Heart right ventricle (tissue), 16 donors: ENCODE measurements at places on chromosomes 7 and 10.

DNA sequence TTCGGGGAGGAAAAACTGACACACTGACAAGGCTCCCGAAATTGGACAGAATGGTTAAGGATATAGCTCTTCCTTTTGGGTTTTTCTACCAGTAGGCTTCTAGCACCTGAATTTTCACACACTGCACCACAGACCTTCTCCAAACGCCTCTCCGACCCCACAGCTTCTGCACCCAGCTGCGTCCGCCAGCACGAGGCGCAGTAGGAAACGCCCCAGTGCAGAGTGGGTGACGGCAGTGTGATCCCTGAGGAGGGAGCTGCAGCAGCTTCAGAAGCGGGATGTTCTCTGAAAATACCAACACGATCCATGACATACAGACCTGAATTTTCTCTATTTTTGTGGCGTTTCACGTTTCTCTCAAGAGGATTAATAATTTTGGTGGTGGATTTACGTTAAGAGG is 25.9 kb downstream of the HSPB1 start:
- no peak for DNase-seq

- no peak for DNase-seq
These were observed 17.6 kb upstream of the ELOVL3 start for GRCh38 chr10:102208311-102209035.

DNA sequence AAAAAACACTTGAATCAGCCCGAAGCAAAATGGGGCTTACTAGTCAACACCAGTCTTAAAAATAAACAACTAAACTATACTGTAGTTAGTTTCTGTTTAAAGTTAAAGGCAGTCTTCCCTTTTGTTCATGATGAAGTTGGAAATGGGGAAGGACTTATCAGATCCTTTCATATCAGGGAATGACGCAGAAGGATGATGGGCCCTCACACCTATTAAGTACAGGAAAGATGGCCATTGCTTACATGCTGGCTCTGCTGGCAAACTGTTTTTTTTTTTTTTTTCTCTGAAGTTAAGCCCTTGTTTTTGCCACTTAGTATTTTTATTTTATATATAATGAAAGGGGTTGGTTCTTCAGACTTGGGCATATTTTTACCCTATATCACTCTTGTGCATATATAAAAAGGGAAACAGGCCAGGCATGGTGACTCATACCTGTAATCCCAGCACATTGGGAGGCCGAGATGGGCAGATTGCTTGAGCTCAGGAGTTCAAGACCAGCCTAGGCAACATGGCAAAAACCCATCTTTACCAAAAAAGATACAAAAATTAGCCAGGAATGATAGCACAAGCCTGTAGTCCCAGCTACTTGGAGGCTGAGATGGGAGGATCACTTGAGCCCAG is 16.6 kb upstream of the NRBF2 start:
- no peak for DNase-seq

DNA sequence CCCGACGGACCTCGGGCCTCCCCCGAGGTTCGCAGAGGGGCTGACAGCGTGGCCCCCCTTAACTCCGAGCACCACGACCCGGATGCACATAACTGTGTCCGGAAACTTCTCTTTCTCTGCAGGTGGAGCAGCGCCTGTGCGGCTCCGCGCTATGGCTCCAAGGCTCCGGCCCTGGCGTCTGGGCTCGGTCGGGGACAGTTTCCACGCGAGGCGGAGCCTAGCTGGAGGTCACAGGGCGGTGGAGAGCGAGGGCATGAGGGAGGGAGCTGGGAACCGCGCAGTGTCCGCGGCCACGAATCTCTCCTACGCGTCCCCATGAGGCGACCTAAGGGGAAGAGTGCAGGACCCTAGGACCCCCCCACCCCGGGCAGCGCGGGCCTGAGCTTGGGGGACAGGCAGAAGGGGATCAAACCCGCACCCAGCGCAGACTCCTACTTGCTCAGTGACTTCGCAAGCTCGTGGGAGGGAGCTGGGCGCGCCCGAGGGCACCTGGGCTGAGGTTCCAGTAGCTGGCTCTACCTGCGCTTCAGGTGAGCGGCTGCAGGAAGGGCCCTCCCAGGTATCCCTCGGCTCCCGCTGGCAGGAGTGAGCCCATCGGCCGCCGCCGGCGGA is 8.6 kb upstream of the MNX1 start:
- DNase-seq = no peak

GRCh38 chr10:101041252-101041761 is 10.3 kb downstream of the SFXN3 start:
- DNase-seq = peak; percentile 65

DNA sequence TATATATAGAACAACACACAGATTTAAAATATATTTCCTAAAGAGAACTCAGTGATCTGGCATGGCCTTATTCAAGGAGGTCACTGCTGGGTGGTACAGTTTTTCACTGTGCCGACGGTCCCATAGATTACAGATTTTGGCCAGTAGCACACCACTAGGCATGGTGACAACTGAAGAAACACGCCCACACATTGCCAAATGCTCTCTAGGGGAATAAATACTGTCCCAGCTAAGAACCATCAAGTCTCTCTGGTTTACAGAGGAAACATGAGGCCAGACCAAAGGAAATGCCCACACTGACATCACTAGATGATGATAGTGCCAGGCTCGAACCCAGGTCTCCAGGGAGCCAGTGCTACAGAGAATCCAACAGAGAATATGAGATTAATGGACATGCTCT is 316.8 kb downstream of the ELMO1 start:
- DNase-seq = no peak

DNA sequence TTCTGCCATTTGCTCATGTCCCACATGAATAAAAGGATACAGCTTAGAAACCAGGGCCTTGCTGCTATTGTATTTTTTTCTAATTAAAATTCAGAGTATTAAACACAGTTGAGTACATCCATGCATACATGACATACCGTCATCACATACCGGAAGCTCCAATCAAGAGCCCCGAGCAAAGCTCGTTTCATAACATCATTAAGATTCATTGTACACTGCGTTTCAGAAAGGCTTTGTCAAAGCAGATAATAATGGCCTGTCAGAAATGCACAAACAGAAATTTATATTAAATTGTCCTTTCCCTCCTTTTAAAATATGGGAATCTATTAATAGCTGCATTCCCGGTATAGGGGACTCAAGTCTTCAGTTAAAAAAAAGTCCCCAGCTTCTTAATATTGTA is 103.4 kb downstream of the PRTFDC1 start:
- no peak for DNase-seq

DNA sequence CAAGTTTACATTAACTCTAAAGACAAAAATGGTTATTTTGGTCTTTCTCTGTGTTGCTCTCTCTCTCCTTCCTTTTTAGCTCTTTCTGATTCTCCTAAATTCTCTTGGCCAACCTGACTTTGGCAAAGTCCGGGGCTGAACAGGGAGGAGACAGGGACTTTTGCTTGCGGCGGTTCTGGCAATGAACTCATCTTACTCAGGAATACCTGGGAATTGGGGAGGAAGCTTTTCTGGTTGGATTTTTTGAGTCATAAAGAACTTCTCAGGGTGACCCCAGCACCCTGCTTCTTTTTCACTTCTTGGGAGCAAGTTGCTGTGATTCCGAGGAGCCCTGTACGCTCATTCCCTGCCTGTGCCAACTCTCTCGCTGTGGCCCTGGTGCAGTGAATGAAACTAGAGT is 16.0 kb downstream of the GATA3 start:
- DNase-seq = no peak

DNA sequence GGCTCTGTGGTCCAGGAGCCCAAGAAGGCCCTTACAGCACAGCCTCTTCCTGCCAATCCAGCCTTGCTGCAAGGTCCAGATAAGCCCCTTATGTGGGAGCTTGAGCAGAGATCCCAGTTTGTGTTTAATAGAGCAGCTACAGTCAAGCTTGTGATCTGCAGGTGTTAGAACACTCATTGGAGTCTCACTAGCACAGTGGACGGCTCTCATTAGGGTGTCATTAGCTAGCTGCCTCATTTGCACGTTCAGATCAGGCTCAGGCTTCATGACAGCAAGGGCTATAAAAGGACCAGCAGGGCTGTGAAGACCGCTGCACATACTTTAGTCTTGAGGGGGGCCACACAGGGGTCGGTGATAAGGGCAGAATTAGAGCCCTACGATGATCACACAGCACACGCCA is 443.2 kb downstream of the RPS24 start:
- no peak for DNase-seq

GRCh38 chr10:104040382-104040781 is 45.3 kb downstream of the COL17A1 start:
- DNase-seq = no peak

GRCh38 chr7:118183428-118183785 is 557 bp upstream of the LSM8 start:
- DNase-seq = no peak
